ENCODE measurements at places on chromosomes 6 and 20.

- DNase-seq: no peak
Measured at GRCh38 chr6:160069459-160069858, 52.2 kb upstream of the SLC22A1 start.

DNA sequence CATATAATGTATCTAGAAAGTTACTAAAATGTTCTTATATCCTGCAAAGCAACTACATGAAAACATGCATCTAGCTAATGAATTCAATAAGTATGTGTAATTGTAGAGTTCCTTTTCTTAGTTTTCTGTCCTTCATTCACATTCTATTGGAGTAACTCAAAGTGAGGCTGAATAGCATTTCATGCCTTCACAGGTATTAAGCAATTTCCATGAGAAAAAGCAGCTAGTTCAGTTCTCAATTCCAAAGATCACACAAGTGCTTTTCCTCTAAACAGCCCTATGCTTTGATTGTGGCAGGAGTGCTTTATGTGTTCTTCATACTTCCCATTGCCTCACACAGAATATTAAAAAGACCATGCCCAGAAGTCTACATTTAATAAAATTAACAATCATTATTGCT, 274.9 kb downstream of the RFPL4B start:
- no peak for DNase-seq

- DNase-seq: no peak
Measured at GRCh38 chr6:4606016-4606415, 170.2 kb upstream of the CDYL start.

- no peak for DNase-seq
Measured at GRCh38 chr20:54746796-54747195, 271.4 kb downstream of the DOK5 start.

GRCh38 chr20:35490736-35491181, 35.4 kb downstream of the CEP250 start:
- DNase-seq: no peak

GRCh38 chr6:109027964-109028363, 66.7 kb downstream of the SESN1 start:
- DNase-seq: no peak

DNA sequence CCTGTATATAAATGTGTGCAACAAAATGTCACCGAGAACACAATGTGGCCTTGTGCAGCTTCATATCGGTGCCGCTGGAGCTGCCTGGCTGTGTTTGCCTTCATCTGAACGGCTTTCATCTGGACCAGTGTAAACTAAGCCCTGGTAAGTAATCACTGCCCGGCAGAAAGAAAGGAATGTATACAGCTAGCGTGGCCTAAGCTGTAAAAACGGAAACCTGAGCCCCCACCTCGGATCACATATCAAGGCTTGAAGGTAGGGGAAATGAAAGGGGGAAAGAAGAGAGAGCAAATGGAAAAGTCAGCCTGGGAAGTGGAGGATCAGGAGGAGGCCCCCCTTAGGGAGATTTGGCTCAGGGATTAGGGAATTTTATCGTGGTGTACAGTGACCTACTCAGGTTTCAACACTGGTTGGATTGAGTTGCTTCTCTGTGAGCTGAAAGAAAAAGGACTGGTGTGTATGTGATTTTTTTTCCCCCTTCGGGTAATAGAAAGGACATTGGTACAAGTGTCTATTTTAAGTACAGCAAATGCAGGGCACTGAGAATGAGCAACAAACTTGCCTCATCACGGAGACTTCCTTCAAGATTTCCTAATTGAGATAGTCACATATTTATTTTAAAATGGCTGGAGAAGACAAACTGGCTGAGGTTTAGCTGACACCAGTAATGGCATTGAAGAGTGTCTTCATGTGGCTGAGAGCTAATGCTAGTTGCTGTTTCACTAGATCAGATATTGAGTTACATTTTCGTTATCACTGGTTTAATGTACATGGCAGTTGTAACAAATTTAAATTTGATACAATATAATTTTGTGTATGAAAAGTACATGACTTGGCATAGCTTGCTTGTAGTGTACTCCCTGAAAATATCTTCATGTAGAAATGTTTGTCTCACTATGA, 3.5 kb downstream of the SOBP start:
- DNase-seq: no peak

DNA sequence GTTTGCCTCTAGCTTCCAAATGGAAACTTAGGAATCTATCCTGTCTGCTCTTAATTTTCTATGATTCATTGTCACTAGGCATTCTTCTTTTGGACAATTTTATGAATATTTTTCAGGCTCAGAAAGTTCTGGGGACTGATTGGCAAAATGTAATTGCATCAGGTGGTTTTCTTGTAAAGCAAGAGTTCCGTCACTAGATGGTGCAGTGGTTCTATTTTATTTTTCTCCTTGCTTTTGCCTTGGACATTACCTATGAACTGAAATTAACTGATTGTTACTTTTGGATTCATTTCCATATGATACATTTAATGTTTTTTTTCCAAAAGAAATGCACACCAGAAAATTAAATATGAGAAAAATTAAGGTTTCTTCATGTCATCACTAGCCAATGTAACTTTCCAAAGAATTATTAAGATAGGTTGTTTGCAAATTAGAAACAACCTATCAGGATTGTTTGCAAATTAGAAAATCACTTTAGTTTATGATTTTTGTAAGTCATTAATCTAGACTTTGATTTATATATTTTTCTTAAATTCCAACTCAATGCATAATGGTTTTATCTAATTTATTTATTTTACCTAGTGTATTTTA, 48.0 kb downstream of the TMEM170B start:
- DNase-seq: no peak

GRCh38 chr6:168713839-168714238, 272.9 kb downstream of the SMOC2 start:
- DNase-seq: peak; percentile 22

GRCh38 chr20:17835240-17835933, 133.2 kb downstream of the SNX5 start:
- DNase-seq: no peak

- DNase-seq: no peak
Measured at GRCh38 chr6:16104624-16105433, 24.1 kb upstream of the MYLIP start.

Measured in vagina (tissue), 2 donors.